ENCODE measurements at places on chromosomes 13 and 19.

- DNase-seq: no peak
Measured at GRCh38 chr13:44748439-44748838, 172.3 kb upstream of the TSC22D1 start.

DNA sequence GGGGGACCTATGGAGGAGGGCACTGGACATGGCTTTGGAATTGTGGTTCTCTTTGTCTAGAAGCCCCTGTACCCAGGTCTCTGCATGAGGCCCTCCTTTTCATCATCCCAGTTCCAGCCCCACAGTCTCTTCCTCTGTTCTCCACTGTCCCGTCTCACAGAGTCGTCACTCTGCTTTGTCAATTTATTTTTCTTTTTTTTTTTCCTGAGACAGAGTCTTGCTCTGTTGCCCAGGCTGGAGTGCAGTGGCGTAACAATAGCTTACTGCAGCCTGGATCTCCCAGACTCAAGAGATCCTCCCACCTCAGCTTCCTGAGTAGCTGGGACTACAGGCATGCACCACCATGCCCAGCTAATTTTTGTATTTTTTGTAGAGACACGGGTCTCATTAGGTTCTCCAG, 619 bp upstream of the EXOC3L2 start:
- DNase-seq: no peak

GRCh38 chr13:33194820-33195692, 90.5 kb downstream of the STARD13 start:
- DNase-seq: no peak

GRCh38 chr13:108326309-108326708, 56.8 kb downstream of the TNFSF13B start:
- no peak for DNase-seq

- no peak for DNase-seq
Measured at GRCh38 chr19:45322311-45322710, 364 bp downstream of the CKM start.

DNA sequence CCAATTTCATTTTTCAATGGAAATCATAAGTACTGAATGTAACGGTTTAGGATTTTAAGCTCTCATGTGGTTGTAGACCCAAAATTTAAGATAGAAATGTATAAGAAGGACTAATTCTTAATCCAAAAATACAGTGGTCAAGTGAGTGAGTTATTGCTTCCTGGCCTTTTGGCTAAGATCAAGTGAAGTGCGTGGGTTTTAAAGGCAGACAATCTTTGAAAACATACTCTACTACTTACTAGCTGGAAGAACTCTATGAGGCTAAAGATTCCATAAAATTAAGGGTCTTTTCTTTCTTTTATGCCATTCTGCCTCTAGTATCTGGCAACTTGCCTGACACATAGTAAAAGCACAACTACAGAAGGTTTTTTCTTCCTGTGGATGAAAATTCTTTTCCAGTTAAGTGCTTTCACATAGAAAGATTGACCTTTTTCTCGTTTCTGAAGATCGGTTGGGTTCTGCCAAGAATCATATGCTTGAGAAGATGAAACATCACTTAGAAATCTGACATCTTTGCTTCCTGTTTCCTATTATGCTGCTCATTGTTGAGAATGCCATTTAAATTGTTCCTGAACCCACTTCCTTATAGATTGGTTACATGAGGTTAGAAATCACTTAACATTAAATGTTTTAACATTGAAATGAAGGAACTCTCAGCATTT, 26.4 kb upstream of the SCEL start:
- DNase-seq: no peak

GRCh38 chr19:50708179-50708879, 11.3 kb downstream of the SHANK1 start:
- no peak for DNase-seq

GRCh38 chr13:93227878-93228642, 1.5 kb downstream of the GPC6 start:
- DNase-seq: no peak
